ENCODE measurements at places on chromosomes 16 and 17.

DNA sequence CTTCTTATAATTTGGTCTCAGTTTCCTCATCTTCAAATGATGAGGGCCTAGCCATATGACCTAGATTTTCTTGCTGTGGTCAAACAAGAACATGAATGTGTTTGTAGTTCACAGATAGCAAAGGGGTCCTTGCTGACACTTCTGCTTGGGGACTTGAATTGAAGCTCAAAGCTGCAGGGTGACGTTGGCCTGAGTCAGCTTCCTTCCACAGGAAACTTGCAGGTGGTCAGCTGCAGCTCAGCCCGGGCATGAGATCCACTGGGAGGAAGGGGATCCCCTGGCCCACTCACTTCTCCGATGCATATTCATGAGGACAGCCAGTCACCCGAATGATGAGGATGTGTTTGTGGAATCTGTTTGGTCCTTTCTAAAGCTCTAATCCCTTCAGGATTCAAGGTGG is 42.6 kb upstream of the AXIN2 start:
- no peak for DNase-seq

- no peak for DNase-seq
These were observed 471.6 kb upstream of the ERCC4 start for GRCh38 chr16:13448346-13448745.

GRCh38 chr17:44198721-44199552 is 747 bp downstream of the ATXN7L3 start:
- DNase-seq = peak; percentile 26

- no peak for DNase-seq
These were observed 37.8 kb downstream of the MSI2 start for GRCh38 chr17:57294101-57294500.

DNA sequence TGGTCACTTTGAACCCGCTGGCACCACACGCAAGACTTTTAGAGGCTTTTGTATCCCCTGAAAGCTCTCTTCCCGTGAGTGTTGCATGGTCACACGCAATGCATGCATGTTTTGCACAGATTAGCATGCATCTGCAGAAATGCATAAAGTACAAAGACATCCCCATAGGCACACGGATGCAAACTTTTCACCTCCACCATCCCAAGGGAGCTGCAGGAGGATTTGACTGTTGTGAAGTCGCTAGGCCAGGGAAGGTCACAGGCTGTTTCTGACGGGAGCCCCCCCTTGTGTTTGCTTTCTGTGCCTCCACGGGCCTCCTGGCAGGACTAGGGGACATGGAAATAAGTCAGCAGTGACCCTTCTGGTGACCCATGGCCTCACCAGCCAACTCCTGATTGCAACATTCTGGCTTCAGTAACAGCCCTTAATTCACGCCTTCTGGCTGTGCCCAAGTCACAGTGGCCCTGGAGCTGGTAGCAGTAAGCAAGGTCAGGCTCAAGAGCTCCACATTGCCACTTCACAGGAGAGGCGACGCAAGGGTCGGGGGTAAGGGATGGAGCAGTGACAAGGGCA is 45.1 kb downstream of the SOX9 start:
- DNase-seq = no peak

DNA sequence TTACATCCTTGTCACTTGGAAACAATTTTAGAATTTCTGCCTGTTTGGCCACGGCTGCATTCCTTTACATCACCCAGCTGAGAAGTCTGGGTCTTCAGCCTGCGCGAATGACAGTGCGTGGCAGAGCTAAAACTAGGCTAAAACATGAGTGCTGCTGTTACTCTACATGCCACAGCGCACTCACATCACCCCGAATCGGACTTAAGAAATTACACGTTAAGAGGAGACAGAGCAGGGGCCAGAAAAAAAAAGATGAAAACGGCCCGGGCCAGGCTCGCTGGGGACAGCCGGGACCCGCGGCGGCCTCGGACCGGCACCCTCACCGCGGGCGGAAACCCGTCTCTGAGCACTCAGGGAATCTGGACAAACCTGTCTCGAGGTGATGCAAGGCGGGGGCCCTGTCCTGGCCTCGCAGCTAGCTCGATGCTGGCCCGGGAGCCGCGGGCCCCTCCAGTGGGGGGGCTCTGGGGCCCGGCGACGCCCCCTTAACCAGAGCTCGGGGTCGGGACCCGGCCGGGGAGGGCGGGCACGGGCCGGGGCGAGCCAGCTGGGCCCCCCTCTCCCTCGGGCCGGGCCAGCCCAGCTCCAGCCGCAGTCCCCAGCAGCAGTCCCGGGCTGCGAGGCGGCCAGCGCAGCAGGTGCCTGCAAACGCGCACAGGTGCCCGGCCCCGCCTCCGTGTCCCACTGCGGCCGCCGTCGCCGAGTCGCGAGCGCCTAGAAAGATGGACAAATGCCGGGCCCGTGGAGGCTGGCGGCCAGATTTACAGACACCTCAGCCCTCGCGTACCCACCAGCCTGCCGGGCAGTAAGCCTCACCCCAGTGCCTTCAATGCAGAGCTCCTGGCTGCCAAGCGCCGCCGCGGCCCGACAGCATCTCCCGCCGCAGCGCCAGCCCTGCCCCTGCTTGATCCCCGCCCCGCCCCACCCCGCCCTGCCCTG is at the start of gene AKTIP:
AKTIP (minus strand) TSS at position 879 of the 939 bp plus-strand sequence. CDS start 2,950 bp downstream, outside the sequence.
- DNase-seq = no peak

DNA sequence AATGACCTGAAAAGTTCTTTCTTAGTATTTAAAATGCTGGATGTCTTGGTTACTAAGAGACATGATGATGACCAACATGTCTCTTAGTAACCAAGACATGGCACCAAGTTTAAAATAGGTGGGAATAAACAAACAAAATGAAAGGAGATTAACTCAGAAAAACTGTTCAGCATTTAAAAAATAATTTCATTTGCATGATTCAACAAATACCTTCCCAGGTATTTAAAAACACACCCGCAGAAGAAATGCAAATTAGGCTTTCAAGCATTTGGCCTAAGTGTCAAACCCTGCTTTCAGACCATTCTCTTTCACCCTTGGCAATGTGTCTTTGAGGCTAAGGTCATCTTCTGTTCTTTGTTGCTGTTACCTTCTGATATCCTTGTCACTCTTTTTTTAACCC is 91.4 kb upstream of the CORO6 start:
- no peak for DNase-seq

- no peak for DNase-seq
These were observed 5.6 kb upstream of the CHMP6 start for GRCh38 chr17:80986046-80986445.

- DNase-seq = no peak
These were observed 80.9 kb downstream of the SLC6A2 start for GRCh38 chr16:55736671-55737070.

GRCh38 chr17:82241183-82241925 is 12.5 kb downstream of the SLC16A3 start:
- no peak for DNase-seq

GRCh38 chr17:45200701-45201100 is 21.0 kb upstream of the FMNL1 start:
- DNase-seq = no peak
